ENCODE measurements at places on chromosomes 6 and 20.
A peak's percentile ranks its signal among the peaks of the same experiment; 100 is the strongest.

DNA sequence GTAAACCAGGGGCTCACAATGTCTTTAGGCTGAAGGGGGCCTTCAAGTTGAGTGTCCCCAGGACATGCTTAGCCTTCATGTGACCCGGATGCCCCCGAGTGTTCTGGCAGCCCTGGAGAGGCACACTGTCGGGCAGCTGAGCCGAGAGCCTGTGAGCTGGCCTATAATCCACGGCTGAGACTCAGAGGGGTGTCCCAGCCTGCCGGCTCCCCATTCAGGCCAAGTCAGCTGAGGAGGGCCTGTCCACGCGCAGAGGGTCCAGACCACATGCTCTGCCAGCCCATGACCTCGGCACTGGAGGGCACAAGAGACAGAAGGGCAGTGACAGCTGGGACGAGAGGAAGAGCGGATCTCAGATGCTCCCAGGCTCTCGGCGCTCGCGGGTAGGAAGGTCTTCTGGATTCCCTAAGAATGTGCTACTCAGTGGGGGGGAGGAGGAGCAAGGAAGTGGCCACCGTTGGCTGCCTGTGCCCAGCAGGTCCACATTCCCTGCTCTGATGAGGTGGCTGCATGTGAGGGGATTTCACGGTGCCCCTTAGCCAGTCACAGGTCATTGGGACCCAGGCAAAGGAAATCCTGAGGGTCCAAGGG is 224.7 kb downstream of the NRN1 start:
- DNase-seq: no peak

GRCh38 chr6:136499370-136499769 is 50.9 kb downstream of the MAP7 start:
- DNase-seq: no peak

GRCh38 chr20:32972181-32973076 is 31.8 kb downstream of the SUN5 start:
- peak; percentile 74 for DNase-seq

DNA sequence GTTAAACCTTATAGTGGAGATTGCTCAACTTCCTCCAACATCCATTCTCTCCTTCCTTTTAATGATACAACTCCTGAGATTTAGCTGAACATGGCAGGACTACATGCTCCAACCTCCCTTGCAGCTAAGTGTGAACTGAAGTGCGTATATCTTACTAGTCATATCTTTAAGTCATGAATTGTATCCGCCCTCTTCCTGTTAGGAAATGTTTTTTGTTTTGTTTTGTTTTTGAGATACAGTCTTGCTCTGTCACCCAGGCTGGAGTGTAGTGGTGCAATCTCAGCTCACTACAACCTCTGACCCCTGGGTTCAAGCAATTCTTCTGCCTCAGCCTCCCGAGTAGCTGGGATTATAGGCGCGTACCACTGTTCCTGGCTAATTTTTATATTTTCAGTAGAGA is 8.8 kb upstream of the OSTM1 start:
- no peak for DNase-seq

DNA sequence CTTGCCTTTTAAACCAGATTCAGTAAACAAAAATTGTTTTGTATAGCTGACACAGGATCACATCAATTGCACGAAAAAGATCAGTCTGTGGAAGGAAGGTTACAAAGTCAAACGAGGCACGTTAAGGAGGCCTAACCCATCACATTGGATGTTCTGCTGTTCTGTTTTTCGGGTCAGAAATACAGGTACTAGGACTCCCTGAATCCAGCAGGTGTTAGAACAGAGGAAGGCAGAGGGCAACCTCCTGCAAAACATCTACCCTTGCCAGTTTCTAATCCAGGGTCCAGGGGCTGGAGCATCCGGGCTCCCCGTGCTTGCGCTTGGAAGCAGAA is 64.6 kb downstream of the PLG start:
- no peak for DNase-seq

DNA sequence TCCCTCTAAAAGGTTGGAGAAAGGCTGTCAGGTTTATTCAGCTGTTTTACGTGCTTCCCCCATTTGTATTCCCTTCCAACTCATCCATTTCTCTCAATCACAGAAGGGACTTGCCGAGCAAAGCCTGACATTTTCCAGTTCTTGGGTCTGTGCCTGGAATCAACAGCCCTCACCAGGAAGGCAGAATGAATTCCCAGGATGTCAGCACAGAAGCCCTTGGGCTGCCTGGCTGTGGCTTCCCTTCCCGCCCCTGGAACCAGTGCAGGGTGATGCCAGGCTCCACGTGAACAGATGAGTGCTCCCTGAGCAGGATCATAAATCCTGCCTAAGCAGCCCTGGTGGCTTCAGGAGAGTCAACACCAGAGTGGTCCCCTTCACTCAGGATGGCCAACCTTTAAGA is 86.1 kb upstream of the CD83 start:
- no peak for DNase-seq

DNA sequence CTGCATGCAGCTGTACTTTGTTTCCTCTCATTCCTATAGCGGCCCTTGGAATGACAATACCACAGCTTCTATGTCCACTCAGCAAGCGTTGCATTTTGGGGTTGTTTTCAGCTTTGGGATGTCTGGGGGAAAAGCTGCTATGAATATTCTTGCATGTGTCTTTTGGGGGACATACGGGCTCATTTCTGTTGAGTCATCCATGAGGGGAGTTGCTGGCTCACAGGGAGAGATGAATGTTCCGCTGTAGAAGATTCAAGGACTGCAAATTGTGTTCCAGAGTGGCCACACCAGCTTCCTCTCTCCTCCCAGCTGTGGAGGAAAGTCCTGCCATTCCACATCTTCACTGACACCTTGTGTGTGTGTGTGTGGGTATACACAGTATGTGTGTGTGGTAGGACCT is 43.3 kb downstream of the TGM2 start:
- DNase-seq: peak; percentile 44

- no peak for DNase-seq
These were observed 31.3 kb downstream of the OR2A4 start for GRCh38 chr6:131669891-131670290.

All from RWPE2 (cell line).